ENCODE measurements at places on chromosomes 1 and 21. TPM values are rescaled to one million over a fixed set of nuclear protein-coding genes. Genes with fewer than 3 reads are reported as not detected.

Gene TMPRSS2
- not detected for total RNA-seq

Gene C1orf122
- 14.8 TPM for total RNA-seq

GRCh38 chr1:201479201-201479730 lies 10.3 kb upstream of the PHLDA3 start:
- no peak for DNase-seq

DNA sequence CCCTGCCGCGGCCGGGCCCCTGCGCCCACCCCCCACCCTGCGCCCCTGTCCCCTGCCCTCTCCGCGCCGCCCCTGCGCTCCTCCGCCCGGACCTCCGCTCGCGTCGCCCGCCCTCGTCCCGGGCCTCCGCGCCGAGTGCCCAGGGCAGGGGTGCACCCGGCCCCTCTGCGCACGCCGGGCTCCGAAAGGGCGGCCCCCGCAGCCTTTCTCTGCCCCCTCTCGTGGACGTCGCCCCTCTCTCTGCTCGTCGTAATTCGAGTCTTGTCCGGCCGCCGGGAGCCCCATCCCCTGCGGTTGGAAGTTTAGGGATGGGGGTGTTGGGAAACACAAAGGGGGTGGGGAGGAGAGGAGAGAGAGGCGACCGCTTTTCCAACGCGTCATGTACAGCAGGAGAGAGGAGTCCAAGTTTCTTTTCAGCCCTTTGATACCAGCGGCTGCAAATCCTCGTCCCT lies 407 bp downstream of the GALNT2 start:
- DNase-seq = peak; percentile 39
